ENCODE measurements at places on chromosomes 3 and 15.

DNA sequence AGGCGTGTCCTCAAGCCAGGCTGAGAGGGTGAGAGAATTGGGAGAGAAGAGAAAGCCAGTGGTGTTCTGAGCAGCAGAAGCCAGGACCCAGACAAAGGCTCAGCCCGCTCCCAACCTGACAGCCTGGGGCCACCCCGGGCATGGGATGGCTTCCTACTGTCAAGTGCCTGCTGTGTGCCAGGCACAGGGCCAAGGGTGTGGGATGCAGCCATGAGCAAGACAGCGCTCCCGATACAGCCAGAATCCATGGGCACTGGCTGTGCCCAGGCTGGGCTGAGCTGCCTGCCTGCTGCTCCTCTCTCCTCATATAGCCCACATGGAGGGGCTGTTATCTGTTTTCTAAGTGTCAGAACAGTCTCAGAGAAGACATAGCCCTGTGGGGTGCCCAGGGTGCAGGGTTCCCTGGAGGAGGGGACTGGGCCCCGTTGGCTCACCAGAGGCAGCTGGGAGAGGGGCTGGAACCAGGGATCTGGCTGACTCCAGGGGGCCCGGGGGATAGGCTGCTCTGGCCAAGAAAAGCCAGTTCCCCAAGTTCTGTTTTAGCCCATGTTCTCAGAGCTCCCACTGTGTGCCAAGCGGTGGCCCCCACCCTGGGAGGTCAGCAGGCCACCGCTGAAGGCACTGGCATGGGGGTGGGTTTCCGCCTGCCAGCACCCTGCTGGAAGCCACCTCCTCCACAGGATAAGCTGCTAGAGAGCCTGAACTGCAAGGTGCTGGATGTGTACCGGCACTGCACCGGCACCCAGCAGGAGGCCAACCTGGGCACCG lies 39.0 kb downstream of the CFAP100 start:
- no peak for DNase-seq

DNA sequence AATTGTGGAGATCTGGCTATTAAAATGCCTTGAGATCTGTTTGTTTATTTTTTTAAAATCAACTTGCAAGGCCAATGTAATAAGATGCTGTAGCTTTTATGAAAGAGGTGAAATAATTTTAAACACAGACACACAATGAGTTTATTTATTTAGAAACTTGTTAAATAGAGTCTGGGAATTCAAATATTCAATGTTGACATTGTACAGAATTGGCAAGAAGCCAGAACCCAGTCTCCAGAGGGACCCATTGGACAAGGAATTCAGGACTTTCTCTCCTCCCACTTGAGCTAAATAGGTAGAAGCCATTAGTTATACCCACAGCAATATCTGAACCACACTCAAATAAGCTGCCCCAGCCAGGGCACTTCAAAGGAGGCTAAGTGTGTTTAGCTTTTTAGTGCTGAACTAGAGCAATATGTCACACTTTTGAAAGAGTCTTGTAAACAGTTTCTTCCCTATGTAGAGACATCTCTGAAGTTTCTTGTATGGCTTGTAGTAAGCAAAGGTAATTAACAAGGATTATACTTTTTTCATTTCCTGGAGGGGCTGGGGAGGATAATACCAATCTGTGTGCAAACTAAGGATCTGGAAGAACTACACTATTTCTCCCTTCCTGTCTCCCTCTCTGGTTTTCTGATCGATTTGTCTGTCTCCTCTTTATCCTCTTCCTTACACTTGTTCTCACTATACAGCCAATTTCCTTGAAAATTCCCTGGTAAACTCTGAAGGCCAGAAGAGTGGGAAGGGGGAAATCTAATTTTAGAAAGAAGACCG lies 6.0 kb downstream of the MECOM start:
- no peak for DNase-seq

- DNase-seq = no peak
These were observed 92.7 kb downstream of the VGLL4 start for GRCh38 chr3:11551036-11551435.

DNA sequence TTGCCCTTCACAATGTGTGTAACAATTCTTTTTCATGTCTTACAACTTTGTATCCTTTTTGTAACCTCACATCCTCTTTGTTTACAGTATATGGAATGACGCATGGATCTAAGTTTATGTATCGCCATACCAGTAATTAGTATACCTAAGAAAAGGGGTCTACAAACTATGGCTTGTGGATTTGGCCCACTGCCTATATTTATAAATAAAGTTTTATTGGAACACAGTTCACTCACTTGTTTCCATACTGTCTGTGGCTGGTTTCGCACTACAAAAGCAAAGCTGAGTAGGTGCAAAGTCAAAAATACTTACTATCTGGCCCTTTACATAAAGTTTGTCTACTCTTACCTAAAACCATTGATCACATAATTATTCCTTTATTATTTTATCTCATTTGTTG lies 226.5 kb downstream of the TBL1XR1 start:
- no peak for DNase-seq

- no peak for DNase-seq
These were observed 24.3 kb upstream of the CLDN1 start for GRCh38 chr3:190346541-190346940.

GRCh38 chr3:40464339-40465110 lies 7.4 kb downstream of the RPL14 start:
- no peak for DNase-seq

Measured in GM13976 (cell line).